Fibroblast of villous mesenchyme (primary cell): ENCODE measurements at places on chromosomes 3 and 15. TPM values are rescaled to one million over a fixed set of nuclear protein-coding genes. Genes with fewer than 3 reads are reported as not detected.

Gene CYP1A2
- not detected in 2 replicates for total RNA-seq

Gene CYP8B1
- not detected in 2 replicates for total RNA-seq

Gene GOLGA8M
- under 0.01 and 1.3 TPM in 2 replicates for total RNA-seq

Gene CCR9
- not detected in 2 replicates for total RNA-seq

Gene MLH1
- total RNA-seq: 56.7 and 63.5 TPM in 2 replicates

Gene CNTN3
- 1.6 and 6.5 TPM in 2 replicates for total RNA-seq

Gene SLC22A13
- total RNA-seq: 0.32 and 0.43 TPM in 2 replicates

Gene TMC3
- total RNA-seq: not detected in 2 replicates

Gene FSTL1
- total RNA-seq: 997 and 1,795 TPM in 2 replicates

Gene TMEM207
- total RNA-seq: not detected in 2 replicates
